MG63 (cell line): ENCODE measurements at places on chromosomes 13 and 19.

DNA sequence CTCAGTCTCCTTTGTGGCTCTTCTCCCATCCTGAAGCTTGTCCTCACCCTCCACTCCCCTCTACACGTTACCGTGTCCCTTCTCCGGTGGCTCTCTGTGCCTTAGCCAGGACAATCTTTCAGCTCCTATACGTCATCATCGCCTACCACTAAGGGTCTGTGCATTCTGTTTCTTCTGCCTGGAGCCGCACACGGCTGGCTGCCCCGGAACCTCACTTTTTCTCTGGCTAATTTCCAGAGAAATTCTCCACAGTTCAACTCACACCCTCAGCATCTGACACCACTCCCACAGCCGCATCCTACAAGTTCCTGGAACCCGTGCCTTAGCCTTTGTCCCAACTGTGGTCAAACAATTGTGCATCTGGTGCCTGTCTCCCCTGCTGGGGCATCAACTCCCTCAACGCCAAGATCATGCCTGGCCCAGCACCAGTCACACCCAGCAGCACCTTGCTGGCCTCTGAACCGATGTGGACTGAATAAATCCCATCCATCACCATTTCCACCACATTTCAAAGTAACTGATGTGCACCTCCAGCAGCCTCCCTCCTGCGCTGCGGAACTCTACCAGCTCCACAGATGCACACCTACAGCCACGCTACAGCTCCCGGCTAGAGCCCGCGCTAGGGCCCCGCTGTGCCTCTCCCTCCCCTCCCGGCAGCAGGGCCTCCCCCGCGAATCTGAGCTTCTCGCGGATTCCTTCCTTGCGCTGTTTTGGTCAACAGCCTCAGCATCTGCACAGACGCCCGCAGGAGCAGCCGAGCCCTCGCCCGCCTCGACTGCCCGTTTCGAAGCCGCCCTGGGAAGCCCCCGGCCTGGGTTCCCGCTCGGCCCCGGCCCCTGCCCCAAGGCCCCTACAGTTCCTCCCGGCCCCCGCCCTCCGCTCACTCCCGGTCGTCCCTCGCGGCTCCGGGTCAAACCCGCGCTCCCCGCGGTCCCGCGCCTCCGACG lies 689 bp downstream of the DCUN1D2 start:
- peak; percentile 39 for DNase-seq

DNA sequence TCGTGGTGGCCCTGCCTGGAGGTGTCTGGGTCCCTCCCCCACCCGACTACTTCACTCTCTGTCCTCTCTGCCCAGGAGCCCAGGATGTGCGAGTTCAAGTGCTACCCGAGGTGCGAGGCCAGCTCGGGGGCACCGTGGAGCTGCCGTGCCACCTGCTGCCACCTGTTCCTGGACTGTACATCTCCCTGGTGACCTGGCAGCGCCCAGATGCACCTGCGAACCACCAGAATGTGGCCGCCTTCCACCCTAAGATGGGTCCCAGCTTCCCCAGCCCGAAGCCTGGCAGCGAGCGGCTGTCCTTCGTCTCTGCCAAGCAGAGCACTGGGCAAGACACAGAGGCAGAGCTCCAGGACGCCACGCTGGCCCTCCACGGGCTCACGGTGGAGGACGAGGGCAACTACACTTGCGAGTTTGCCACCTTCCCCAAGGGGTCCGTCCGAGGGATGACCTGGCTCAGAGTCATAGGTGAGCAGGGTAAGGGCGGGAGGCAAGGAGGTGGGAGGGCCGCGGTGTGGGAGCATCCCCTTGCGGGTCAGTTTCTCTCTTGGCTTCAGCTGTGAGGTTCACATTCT lies 19.2 kb downstream of the NECTIN2 start:
- no peak for DNase-seq

DNA sequence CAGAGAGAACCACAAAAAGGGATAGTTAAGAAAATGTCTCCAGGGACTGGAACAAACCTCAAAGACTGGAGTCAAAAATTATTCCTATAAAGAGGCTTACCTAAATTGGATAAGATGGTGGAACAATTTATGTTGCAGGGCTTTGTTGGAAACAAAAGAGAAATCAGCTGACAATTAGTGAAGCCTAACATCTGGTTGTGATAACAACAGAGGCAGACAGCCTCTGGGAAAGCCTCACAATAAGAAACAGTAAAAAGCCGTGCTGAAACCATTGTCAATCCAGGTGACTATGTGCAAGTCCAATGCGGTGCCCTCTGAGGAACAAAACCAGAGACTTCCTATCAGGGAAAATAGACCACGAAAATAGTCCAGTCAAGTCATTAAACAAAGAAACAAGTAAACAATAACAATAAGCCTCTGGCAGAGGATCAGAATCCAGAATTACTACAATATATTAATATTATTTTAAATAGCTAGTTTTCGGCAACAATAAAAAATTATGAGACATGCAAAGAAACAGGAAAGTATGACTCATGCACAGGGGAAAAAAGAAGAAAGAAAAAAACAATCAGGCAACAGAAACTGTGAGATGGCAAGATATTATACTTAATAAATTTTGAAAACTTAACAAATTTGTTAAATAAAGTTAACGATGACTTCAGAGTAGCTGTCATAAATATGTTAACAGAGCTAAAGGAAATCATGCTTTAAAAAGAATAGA lies 99.7 kb upstream of the RXFP2 start:
- no peak for DNase-seq

- peak; percentile 64 for DNase-seq
Measured at GRCh38 chr19:58228585-58229254, at the start of gene ZNF544. Gene ZNF544, plus strand, starts transcription at chr19:58228914. Its CDS starts 15,110 bp downstream, at chr19:58244024.

DNA sequence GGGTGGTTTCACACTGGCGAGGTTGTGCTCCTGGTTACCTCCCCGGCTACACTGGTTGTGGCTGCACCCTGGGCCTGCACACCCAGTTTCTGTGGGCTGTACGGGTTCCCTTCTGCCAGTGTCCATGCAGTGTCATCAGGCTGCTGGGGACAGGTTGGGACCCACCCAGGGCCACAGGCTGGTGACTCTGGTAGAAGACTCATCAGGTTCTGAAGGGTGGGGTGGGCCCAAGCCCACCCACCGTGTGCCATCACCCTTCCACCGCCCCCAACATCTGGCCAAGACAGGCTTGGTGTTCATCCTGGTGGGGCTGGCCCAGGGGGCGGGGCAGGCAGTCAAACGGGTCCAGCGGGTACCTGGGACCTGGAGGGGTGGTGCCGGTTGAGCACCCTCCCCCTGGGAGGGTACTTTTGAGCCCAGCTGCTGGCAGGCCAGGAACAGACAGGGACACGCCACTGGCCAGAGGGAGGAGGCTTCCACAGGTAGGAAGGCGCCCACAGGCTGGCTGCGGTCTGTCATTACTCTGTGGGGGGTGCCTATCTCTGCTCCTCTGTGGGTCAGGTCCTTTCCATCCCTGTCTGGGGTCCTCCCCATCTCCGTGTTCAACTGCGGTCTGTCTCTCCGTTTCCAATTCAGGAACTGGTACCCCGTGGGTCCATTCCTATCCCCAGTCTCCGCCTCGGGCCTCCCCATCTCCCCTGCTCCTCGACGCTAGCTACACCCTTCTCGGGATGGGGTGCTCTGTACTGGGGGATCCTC lies at the start of gene RNF225:
TSS of gene RNF225 (plus strand) at position 437 of the 759 bp plus-strand sequence. CDS start 434 bp downstream, outside the sequence.
- no peak for DNase-seq

DNA sequence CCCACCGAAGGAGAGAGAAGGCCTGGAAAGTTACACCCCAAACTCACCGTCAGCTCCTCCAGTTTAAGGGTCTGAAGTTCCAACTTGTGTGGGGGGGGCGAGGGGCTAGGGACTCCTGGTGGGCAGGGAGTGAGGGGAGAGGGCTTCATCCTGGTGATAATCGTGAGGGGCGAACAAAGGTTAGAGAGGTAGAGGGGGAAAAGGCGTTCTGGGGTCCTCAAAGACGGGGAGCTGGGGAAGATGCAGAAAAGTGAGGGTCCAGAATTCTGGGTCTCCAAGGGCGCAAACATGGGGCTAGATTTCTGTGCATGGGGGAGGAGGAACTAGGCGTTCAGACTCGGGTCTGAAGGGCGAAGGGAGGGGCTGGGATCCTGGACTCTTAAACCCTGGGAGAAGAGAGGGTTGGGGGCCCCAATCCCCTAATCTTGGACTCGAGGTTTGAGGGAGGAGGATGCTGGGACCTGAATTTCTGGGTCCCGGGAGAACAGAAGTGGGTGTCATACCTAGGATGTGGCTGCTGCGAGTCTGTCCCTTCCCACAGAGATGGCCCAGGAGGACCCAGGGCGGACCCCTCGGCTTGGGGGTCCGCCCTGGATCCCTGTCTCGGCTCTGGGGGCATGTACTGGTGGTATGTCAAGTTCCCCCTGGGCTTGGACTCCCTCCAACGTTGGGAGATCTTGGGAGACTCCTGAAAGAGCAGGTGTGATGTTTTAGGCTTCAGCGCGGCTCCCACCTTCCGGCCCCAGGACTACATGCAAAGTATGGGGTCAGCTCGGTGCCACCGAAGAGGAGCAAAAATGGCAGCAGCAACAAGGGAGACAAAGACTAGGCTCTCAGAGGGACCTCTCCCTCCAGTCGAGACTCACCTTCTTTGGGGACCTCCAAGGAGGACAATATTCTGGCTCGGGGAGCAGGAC lies 4.5 kb downstream of the MAMSTR start:
- no peak for DNase-seq

- DNase-seq = no peak
Measured at GRCh38 chr13:30856005-30856790, 49.9 kb upstream of the MEDAG start.

GRCh38 chr19:7010722-7011593 lies 10.3 kb downstream of the MBD3L2B start:
- no peak for DNase-seq

- DNase-seq = peak; percentile 70
Measured at GRCh38 chr19:6736169-6736916, 1.0 kb downstream of the GPR108 start.

DNA sequence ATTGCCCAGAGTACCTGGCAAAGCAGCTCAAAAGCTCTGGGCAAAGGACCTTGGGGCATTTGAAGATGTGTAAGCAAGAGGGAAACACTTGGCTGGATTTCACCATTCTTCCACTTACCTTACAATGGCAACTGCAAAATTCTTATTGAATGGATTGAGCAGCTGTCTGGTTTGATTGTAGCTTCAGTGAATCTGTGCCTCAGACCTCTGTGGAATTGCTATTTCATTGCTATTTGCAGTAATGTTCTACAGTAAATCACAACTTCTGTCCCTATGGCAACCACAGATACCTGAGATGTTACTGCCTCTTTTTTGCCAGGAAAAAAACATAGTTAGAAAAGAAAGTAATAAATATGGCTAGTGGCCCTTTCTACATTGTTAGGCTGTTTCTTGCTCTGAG lies 519.5 kb downstream of the SUCLA2 start:
- DNase-seq = no peak

DNA sequence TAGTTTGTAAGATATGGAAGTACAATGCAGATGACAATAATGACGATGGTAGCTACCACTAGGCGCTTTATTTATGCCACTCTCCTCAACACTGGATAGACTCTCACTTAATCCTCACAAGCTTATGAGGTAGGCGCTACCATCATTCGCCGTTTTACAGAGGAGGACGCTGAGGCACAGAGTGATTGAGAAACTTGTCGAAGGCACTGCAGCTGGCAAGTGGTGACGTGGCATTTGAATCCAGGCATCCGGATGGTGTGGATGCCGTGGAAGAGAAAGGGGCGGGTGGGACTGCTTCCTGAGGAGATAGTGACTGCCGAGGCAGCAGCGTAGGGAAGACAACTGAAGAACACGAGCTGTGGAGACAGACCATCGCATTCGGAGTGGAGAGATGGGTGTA lies 1.3 kb upstream of the RPS9 start:
- DNase-seq = no peak

- no peak for DNase-seq
Measured at GRCh38 chr13:73321043-73321442, 262.2 kb downstream of the KLF5 start.

DNA sequence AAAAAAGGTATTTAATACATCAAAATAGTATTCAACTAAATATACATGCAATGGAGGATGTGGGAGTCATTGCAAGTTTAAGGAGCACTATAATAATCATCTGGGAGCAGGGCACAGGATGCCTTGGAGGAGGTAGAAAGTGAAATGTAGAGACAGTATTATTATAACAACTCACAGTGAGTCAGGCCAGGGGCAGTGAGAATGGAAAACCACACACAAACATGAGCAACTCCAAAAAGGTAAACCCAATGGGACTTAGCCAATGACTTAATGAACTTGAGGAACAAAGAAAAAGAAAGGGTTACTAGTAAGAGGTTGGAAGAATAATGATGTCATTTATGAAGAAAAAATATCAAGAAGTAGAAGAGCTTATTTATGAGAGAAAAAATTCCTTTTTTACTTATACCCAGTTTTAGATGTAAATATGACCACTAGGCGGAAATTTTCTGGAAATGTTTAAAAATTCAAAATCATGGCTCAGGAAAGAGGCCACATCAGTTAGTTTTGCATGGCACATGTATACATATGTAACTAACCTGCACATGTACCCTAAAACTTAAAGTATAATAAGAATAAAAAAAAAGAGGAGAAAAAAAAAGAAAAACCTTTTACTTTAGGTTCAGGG lies 389.3 kb downstream of the SUCLA2 start:
- DNase-seq = no peak

DNA sequence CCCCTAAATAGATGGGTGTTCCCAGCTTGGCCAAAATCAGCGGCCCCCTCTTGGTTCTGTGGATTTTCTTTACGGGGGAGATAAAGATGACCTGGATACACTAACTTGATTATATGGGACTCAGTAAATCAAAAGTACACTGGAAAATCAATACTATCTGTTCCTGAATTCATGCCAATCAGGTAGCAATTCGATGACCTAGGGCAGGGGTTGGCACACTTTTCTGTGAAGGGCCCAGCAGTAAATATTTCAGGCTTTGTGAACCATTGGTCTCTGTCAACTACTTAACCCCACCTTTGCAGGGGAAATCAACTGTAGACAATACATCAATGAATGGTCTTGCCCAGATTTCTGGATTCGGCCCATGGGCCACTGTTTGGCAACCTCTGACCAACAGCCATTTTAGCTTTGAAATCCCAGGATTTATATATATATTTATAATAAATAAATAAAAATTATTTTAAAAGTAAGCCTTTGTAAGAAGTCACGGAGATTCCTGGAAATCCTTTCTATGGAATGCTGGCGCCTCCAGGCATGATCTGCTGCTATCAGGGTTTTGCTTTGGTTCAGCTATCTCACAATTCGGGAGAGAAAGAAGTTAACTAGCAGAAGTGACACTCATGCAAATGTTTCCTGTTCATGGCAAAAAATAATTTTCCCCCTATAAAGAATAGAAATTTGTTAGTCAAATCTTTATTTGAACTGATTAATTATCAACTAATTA lies 32.8 kb downstream of the SLC15A1 start:
- no peak for DNase-seq

DNA sequence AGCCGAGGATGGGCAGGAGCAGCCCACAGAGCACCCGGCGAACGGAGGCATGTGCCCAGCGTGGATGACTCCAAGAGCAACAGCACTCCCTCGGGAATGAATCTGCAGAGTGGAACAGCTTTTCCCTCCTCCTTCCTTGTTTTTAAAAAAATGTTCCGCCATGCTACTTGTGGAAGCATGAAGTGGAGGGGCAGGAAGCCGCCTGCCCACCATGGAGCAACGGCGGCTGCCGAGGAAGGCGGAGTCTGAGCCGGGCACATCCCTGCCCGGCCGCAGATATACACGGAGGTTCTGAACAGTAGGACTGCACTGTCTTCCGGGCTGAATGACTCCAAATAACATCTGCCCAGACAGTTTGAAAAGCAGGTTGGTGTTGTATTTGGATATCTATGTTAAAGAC lies 65.2 kb downstream of the SOX1 start:
- no peak for DNase-seq

- DNase-seq = peak; percentile 12
Measured at GRCh38 chr13:42812316-42812715, 30.9 kb downstream of the FAM216B start.
